HCT116 (cell line): ENCODE measurements at places on chromosomes 3 and 15. TPM values are rescaled to one million over a fixed set of nuclear protein-coding genes. Genes with fewer than 3 reads are reported as not detected.

C3orf22 gene
- total RNA-seq, result not detected

ACTC1 gene
- not detected for total RNA-seq

CAMK2N2 gene
- 5.1 TPM for total RNA-seq

DNA sequence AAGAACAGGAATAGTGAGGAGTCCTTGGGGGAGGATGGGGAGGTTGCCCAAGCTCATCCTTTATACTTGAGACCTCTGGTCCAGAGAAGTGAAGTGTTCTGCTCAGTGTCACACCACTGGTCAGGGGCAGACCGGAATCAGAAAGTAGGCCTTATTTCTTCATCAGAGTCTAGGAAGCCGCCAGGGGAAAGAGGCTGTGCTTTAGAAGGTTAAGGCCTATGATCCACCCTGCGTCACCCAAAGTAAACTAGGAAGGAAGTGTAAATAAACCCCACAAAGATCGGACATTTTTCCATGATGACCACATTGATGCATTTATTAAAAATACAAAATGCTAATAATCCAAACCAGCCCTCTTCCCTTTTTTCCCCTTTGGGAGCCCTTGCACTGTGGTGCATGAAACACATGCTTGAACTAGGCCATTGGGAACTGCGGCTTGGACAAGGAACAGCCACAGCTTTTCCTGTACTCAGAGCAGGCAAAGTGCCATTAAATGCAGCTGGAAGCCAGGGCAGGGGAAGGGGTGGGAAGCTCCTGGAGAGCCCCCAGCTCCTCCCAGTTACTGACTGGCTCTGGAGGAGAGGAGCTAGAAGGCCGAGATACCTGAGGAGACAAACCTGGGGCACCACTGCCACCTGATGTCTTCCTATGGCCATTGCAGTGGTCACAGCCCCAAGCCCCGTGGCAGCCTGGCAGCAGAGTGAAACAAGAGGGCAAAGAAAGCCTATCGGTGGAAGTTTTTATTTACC lies 37.0 kb downstream of the CDC25A start:
- H3K36me3 ChIP-seq, result no peaks in the 10 kb centered on the region
- peaks cover 32% of the 10 kb centered on the region for H3K4me1 ChIP-seq

GRCh38 chr15:41856716-41857115 lies 18.1 kb downstream of the PLA2G4B start:
- H3K4me3 ChIP-seq, result no peak overlapping the region
- no peaks in the 10 kb centered on the region for H3K27me3 ChIP-seq
- H3K4me1 ChIP-seq, result no peaks in the 10 kb centered on the region
- H3K27ac ChIP-seq, result no peak overlapping the region
- no peaks in the 10 kb centered on the region for H3K36me3 ChIP-seq

- no peaks in the 10 kb centered on the region for H3K27me3 ChIP-seq
- no peaks in the 10 kb centered on the region for H3K36me3 ChIP-seq
- no peak for DNase-seq
- H3K27ac ChIP-seq, result peak overlapping the region; percentile 48
These were observed 113.5 kb upstream of the GALNT15 start for GRCh38 chr3:16060945-16061344.

DNA sequence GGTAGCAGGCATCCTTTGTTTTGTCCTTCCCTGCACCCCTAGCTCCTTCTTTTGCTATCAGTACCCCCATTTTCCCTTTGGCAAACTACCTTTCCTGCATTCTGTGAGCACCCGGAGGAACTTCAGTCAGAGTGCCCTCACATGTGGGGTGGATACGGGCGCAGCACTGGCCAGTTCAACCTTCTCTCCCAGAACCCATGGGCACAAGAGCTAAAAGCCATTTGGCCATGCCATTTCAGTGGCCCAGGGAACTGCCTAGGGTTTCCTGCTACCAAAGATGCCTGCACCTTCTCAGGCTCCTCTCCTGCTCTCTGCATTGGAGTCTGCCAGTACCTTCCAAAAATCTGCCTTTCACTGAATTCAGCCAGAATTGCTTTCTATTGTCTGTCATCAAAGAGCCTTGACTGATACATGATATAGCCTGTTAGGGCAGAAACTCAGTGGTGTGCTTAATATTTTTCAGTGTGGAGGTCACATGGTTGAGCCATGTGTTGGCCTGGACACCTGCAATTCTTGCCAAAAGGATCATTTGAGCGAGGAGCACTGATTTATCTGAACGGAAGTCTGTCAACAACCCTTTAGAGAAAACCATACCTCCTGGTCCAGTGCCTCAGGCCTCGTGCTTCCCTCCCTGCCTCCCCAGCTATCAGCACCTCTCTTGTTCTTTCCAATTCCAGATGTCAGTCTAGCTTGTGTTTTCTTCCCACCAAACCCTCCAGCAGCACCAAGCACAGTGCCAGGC lies 27.0 kb upstream of the HHATL start:
- H3K36me3 ChIP-seq, result no peaks in the 10 kb centered on the region
- H3K4me1 ChIP-seq, result no peaks in the 10 kb centered on the region
- H3K4me3 ChIP-seq, result no peak overlapping the region
